Fibroblast of lung (primary cell): ENCODE measurements at places on chromosomes 12 and 14. TPM values are rescaled to one million over a fixed set of nuclear protein-coding genes. Genes with fewer than 3 reads are reported as not detected.

The CMKLR1 gene
- total RNA-seq: under 0.01 TPM in 1 of 2 replicates, not detected in the other

DNA sequence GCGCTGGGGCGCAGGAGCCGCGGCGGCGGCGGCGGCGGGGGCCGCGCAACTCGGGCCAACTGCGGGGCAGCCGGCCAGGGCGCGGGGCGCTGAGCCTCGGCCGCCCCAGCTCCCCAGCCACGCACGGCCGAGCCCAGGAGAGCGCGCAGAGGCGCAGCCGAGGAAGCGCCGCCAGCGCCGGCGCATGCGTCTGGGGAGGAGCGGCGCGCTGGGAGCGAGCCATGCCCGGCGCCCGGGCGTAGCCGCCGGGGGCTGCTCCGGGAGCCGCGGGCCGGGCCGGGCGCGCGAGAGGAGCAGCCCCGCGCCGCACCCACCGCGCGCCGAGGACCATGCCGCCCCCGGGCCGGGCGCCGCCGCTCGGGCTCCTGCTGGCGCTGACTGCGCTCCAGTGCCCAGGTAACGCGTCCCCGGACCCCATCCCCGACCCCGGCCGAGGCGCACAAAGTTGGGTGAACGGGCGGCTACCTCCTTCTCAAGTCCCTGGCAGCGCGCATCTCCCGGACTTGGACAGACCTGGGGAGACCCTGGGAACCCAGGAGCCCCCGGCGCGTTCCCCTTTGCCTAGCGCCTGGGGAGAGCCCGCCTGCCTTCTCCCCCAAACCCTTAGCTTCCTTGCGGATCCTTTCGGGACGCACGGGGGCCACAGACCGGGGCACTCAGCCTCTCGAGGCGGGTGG, 121.4 kb downstream of the AACS start:
- no peaks in the 10 kb centered on the region for H3K4me1 ChIP-seq
- H3K36me3 ChIP-seq: no peaks in the 10 kb centered on the region
- peaks cover 36% of the 10 kb centered on the region for H3K27me3 ChIP-seq

The NXPH4 gene
- 0.50 and 1.0 TPM in 2 replicates for total RNA-seq

The EFS gene
- total RNA-seq: 8.5 and 12.2 TPM in 2 replicates

The RNASE1 gene
- not detected in 2 replicates for total RNA-seq

The DGKA gene
- total RNA-seq: 24.4 and 51.9 TPM in 2 replicates

- no peaks in the 10 kb centered on the region for H3K4me1 ChIP-seq
- H3K27me3 ChIP-seq: no peaks in the 10 kb centered on the region
- H3K36me3 ChIP-seq: no peaks in the 10 kb centered on the region
- no peak overlapping the region for H3K27ac ChIP-seq
Observed at GRCh38 chr12:123794027-123794426, 31.9 kb downstream of the DNAH10 start.

GRCh38 chr14:32428875-32429274, 99.8 kb downstream of the AKAP6 start:
- no peak for DNase-seq
- no peaks in the 10 kb centered on the region for H3K36me3 ChIP-seq
- H3K27me3 ChIP-seq: no peaks in the 10 kb centered on the region
- no peak overlapping the region for H3K27ac ChIP-seq

DNA sequence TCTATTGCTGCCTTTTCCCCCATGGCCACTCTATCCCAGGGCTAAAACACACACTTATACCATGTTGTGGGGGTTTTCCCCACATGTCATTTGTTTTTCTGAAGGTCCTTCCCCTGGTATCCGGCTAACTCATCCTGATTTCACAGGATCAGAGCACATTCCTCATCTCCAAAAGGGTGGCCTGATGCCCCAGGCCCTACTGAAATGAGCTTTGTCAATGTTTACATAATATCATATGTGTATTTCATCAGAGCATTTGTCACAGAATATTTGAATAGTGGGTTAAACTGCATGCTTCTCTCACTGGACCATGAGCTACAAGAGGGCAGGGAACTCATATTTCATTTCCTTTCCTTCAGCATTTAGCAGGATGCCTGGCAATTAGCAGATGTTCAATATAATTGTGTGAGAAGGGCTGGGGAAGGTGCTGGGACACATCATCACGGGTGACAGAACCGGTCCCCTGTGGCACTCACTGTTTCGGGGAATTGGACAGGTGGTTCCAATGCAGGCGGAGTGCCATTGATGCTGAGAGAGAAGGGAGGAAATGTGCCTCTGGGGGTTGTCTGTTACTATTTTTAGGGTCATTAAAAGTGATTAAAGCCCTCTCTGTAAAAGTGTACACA, 26.8 kb downstream of the EMP1 start:
- H3K4me3 ChIP-seq: no peak overlapping the region
- peak; percentile 75 for DNase-seq
- H3K27me3 ChIP-seq: no peaks in the 10 kb centered on the region
- H3K4me1 ChIP-seq: peaks cover 20% of the 10 kb centered on the region
- peaks cover 4% of the 10 kb centered on the region for H3K36me3 ChIP-seq
- H3K27ac ChIP-seq: peak overlapping the region; percentile 68

GRCh38 chr12:131035245-131035681, 81.6 kb downstream of the ADGRD1 start:
- no peak for DNase-seq
- H3K4me3 ChIP-seq: no peak overlapping the region
- H3K4me1 ChIP-seq: no peaks in the 10 kb centered on the region
- H3K36me3 ChIP-seq: no peaks in the 10 kb centered on the region

- H3K27me3 ChIP-seq: no peaks in the 10 kb centered on the region
- DNase-seq: peak; percentile 57
- H3K4me3 ChIP-seq: no peak overlapping the region
- no peak overlapping the region for H3K27ac ChIP-seq
- no peaks in the 10 kb centered on the region for H3K36me3 ChIP-seq
Observed at GRCh38 chr14:92986254-92987147, 63.6 kb downstream of the CHGA start.

GRCh38 chr12:96892104-96892503, 15.0 kb upstream of the NEDD1 start:
- H3K4me3 ChIP-seq: no peak overlapping the region
- no peak overlapping the region for H3K27ac ChIP-seq
- no peaks in the 10 kb centered on the region for H3K36me3 ChIP-seq
- DNase-seq: no peak

The LIN7A gene
- 9.5 and 22.8 TPM in 2 replicates for total RNA-seq

The GZMH gene
- total RNA-seq: not detected in 2 replicates

GRCh38 chr12:27769142-27769673, 10.8 kb upstream of the KLHL42 start:
- DNase-seq: no peak
- H3K4me3 ChIP-seq: no peak overlapping the region
- H3K4me1 ChIP-seq: no peaks in the 10 kb centered on the region
- no peaks in the 10 kb centered on the region for H3K36me3 ChIP-seq
- no peak overlapping the region for H3K27ac ChIP-seq

GRCh38 chr14:92153581-92153980, 31.8 kb downstream of the CPSF2 start:
- H3K4me1 ChIP-seq: no peaks in the 10 kb centered on the region
- no peak overlapping the region for H3K27ac ChIP-seq
- no peak for DNase-seq
- no peaks in the 10 kb centered on the region for H3K27me3 ChIP-seq
- H3K36me3 ChIP-seq: peaks cover 9% of the 10 kb centered on the region

The GLIPR1 gene
- 36.0 and 59.8 TPM in 2 replicates for total RNA-seq

DNA sequence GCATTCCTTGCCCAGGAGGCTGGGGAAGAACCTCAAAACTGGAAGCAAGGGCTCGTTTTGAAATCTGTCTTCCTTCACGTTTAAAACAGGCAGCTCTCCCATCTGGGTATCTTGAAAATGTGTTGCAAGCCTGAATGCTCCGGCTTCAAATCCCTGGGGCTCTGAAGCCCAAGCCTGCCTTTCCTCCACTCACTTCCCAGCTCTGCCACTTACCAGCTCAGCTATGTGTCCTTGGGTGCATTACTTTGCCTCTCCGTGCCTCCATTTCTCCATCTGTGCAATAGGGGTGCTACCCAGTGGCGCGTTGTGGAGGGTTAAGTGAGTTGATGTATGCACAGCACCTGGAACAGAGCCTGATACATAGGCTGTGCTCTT, 97.6 kb downstream of the GCH1 start:
- H3K27me3 ChIP-seq: peaks cover 3% of the 10 kb centered on the region
- H3K36me3 ChIP-seq: no peaks in the 10 kb centered on the region
- no peak overlapping the region for H3K4me3 ChIP-seq
- no peaks in the 10 kb centered on the region for H3K4me1 ChIP-seq

- H3K4me1 ChIP-seq: no peaks in the 10 kb centered on the region
- H3K27me3 ChIP-seq: no peaks in the 10 kb centered on the region
- H3K4me3 ChIP-seq: no peak overlapping the region
- H3K27ac ChIP-seq: no peak overlapping the region
Observed at GRCh38 chr12:58196971-58197370, 255.6 kb downstream of the ATP23 start.

- H3K27me3 ChIP-seq: no peaks in the 10 kb centered on the region
- H3K4me3 ChIP-seq: no peak overlapping the region
- no peaks in the 10 kb centered on the region for H3K36me3 ChIP-seq
- H3K4me1 ChIP-seq: no peaks in the 10 kb centered on the region
Observed at GRCh38 chr12:68118096-68118755, 41.3 kb downstream of the IFNG start.

DNA sequence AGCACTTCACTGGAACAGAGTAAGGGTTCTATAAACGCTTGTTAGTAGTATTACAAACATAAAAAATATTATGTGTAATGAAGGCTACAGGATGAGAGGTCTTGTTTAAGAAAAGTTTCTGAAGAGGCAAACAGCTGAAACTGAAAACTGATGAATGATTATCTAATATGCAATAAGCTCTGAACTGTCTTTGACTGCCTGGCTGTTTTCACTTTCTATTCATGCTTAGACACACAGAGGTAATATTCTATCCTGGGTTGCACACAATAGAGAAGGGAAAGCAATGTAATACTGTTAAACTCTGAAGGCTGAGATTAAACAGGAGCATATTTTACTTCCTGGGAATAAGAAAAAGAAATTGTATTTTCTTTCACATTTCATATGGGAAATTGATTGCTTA, 251.3 kb downstream of the ALX1 start:
- no peaks in the 10 kb centered on the region for H3K27me3 ChIP-seq
- H3K4me3 ChIP-seq: no peak overlapping the region
- no peaks in the 10 kb centered on the region for H3K36me3 ChIP-seq

The STRAP gene
- total RNA-seq: 47.3 and 60.1 TPM in 2 replicates

DNA sequence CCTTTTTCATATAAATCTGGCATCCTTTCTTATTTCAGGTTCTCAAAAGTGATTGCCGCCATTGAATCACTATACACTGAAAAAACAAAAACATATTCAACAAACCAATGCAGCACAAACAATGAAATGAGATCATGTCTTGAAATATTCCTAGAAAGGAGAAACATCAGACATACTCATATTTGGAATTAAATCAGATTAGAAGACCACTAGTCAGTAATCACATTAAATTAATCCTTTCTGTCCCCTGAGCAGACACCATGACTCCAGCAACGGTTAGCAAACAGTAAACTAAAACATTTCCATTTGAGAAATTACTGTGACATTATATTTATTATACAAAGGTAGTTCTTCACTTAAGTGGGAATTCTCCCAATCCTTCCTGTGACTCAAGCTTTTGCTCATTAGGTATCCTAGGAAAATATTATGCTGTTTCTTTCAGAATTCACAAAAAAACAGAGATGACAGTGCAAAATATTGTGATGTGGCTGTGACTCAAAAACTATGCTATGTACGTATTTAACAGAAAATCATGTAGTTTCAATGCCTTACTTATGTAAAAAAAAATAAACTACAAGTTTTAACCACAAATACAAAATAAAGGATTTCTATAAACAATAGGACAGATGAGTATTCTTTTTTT, 29.7 kb downstream of the CPNE8 start:
- no peak overlapping the region for H3K4me3 ChIP-seq
- no peaks in the 10 kb centered on the region for H3K4me1 ChIP-seq
- H3K27me3 ChIP-seq: no peaks in the 10 kb centered on the region
- peak; percentile 21 for DNase-seq
- H3K36me3 ChIP-seq: no peaks in the 10 kb centered on the region

The CLEC4E gene
- total RNA-seq: not detected in 2 replicates

The USP30 gene
- total RNA-seq: 8.0 and 9.9 TPM in 2 replicates

The GDF3 gene
- total RNA-seq: not detected in 2 replicates

GRCh38 chr12:116137318-116137717, 140.2 kb downstream of the MED13L start:
- no peaks in the 10 kb centered on the region for H3K27me3 ChIP-seq
- H3K4me1 ChIP-seq: peaks cover 23% of the 10 kb centered on the region
- H3K27ac ChIP-seq: no peak overlapping the region
- H3K4me3 ChIP-seq: no peak overlapping the region
- no peak for DNase-seq
- no peaks in the 10 kb centered on the region for H3K36me3 ChIP-seq

DNA sequence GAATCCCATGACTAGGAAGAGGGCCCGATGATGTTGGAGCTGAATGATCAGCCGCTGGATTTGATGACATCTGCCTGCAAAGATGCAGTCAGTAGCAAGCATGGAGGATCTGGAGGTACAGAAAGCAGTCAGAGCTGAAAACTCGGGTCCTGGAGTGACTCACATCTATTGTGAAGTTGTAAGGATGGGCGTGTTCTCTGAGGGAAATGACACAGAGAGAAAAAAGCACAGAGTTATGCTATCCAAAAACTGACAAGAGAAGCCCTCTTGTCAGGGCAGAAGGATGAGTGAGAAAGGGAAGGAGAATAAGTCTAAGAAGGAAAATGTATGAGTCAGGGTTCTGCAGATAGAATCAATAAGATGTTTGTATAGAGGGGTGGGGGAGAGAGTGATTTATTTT, 380.4 kb upstream of the CCDC196 start:
- H3K4me1 ChIP-seq: no peaks in the 10 kb centered on the region
- no peaks in the 10 kb centered on the region for H3K27me3 ChIP-seq
- no peak overlapping the region for H3K27ac ChIP-seq
- H3K36me3 ChIP-seq: no peaks in the 10 kb centered on the region

DNA sequence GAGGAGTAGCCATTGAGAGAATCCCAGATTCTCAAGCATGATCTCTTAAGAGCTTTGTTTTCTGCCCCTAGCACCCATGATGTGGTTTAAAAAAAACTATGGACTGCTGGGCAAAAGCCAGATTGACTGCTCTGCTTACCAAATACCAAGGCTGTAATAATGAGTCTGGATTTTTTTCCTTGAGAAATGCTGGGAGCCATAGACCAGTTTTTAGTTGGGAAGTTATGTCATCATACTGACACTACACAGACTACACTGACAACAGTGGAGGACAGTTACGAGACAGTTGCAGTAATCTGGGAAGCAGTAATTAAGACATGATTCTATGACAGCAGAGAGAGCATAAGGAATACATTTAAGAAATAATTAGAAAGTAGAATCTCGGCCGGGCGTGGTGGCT, 35.8 kb downstream of the SPATA7 start:
- H3K27me3 ChIP-seq: no peaks in the 10 kb centered on the region
- no peak overlapping the region for H3K27ac ChIP-seq
- H3K4me1 ChIP-seq: no peaks in the 10 kb centered on the region
- DNase-seq: peak; percentile 4
- no peak overlapping the region for H3K4me3 ChIP-seq

GRCh38 chr12:15984097-15984800, 73.1 kb downstream of the DERA start:
- H3K27me3 ChIP-seq: no peaks in the 10 kb centered on the region
- H3K36me3 ChIP-seq: peaks cover 6% of the 10 kb centered on the region
- H3K4me1 ChIP-seq: peaks cover 18% of the 10 kb centered on the region
- DNase-seq: peak; percentile 72
- no peak overlapping the region for H3K4me3 ChIP-seq

GRCh38 chr12:94037444-94037843, 110.9 kb upstream of the PLXNC1 start:
- H3K36me3 ChIP-seq: no peaks in the 10 kb centered on the region
- no peak overlapping the region for H3K27ac ChIP-seq
- H3K4me3 ChIP-seq: no peak overlapping the region
- DNase-seq: no peak
